ENCODE measurements at places on chromosomes 13 and 19. TPM values are rescaled to one million over a fixed set of nuclear protein-coding genes. Genes with fewer than 3 reads are reported as not detected.

GRCh38 chr19:19297759-19298158 lies 22.6 kb downstream of the SUGP1 start:
- peaks cover 36% of the 10 kb centered on the region for H3K36me3 ChIP-seq
- no peak overlapping the region for H3K27ac ChIP-seq
- no peaks in the 10 kb centered on the region for H3K4me1 ChIP-seq
- H3K27me3 ChIP-seq: no peaks in the 10 kb centered on the region

DNA sequence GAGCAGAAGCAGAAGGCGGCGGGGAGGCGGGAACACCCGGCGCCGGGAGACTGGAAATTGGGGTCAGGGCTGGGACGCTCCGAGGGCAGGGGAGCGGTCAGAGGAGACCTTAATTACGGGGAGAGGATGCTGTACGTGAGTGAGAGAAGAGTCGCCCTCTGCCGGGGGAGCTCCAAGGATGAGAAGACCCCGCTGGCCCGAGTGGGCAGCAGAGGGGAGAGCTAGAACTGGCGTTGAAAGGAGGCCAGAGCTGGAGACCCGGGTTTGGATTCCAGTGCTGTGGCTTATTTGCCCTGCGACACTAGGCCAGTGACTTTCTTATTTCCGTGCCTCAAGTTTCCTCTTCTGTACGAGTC lies 536 bp downstream of the FAM32A start:
- H3K27ac ChIP-seq: peak overlapping the region; percentile 87
- peaks cover 4% of the 10 kb centered on the region for H3K4me1 ChIP-seq
- no peaks in the 10 kb centered on the region for H3K27me3 ChIP-seq
- peaks cover 21% of the 10 kb centered on the region for H3K36me3 ChIP-seq

DNA sequence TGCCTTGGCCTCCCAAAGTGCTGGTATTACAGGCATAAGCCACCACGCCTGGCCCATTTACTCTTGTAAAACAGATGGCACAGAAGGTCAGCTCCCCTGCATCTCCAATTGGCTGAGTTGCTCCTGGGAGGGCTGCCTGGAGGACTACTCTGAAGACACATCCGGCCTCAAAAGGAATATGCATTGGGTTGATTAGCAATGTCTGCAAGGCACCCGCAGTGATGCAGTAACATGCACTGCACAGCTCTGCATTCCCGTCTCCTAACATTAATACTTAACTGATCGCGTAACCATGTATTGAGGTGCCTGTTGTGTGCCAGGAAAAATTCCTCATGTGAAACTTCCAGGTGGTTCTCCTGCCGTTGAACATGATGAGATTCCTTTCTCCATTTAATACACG lies 5.0 kb downstream of the ELAVL3 start:
- peaks cover 11% of the 10 kb centered on the region for H3K4me1 ChIP-seq
- H3K36me3 ChIP-seq: no peaks in the 10 kb centered on the region
- no peak for DNase-seq
- H3K27ac ChIP-seq: no peak overlapping the region
- peaks cover 12% of the 10 kb centered on the region for H3K27me3 ChIP-seq
- H3K4me3 ChIP-seq: no peak overlapping the region

- DNase-seq: no peak
- no peaks in the 10 kb centered on the region for H3K27me3 ChIP-seq
- no peak overlapping the region for H3K27ac ChIP-seq
- peaks cover 25% of the 10 kb centered on the region for H3K4me1 ChIP-seq
- no peaks in the 10 kb centered on the region for H3K36me3 ChIP-seq
Measured at GRCh38 chr13:114068656-114069318, 63.6 kb downstream of the RASA3 start.

DNA sequence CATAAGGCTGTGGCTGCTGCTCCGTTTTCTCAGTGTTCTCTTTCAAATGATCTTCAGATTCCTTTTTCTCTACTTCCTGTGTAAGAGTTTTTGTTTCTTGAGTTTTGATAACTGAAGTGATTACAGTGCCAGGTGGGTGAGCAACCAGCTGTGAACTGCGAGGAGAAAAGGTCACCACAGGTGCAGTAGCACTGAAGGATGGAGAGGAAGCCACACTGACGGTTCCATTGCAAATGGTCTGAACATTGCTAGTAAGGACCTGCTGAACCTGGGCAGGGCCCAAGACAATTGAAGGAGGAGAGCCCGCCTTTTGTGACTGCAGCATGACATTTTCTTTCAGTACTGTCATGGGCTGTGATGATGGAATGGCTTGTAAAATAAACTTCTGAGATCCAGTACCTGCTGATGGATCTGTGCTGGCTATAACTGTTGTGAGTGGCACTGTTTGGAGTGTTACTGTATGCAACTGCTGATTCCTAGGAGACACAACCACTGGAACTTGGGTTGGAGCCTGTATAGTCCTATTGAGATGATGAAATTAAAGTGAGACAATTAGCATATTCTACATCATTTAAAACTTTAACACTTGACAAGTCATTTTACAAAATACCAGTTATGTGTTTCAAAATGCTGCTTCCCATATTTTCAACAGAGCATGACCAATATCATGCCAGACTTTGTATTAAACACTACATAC lies 85.5 kb downstream of the ELF1 start:
- no peaks in the 10 kb centered on the region for H3K27me3 ChIP-seq
- H3K36me3 ChIP-seq: peaks cover 13% of the 10 kb centered on the region
- H3K4me1 ChIP-seq: no peaks in the 10 kb centered on the region
- H3K27ac ChIP-seq: no peak overlapping the region
- no peak for DNase-seq

DNA sequence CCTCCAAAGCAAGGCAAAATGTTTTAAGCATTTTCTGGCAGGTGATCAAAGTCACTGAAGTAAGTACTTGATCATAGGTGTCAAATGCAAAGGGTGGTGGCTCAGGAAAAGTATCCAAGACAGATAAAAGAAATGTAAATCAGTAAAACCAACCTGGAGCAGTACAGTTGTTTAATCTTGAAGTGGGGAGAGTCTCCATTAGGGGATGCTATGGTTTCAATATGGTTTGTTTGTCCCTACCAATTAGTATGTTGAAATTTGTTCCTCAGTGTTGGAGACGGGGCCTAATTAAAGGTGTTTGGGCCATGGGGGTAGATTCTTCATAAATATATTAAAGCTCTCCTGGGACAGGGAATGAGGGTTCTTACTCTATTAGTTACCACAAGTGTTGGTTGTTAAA lies 1781.7 kb upstream of the PRR20A start:
- H3K4me1 ChIP-seq: no peaks in the 10 kb centered on the region
- H3K4me3 ChIP-seq: no peak overlapping the region
- no peaks in the 10 kb centered on the region for H3K27me3 ChIP-seq
- H3K36me3 ChIP-seq: no peaks in the 10 kb centered on the region
- DNase-seq: no peak
- no peak overlapping the region for H3K27ac ChIP-seq

DNA sequence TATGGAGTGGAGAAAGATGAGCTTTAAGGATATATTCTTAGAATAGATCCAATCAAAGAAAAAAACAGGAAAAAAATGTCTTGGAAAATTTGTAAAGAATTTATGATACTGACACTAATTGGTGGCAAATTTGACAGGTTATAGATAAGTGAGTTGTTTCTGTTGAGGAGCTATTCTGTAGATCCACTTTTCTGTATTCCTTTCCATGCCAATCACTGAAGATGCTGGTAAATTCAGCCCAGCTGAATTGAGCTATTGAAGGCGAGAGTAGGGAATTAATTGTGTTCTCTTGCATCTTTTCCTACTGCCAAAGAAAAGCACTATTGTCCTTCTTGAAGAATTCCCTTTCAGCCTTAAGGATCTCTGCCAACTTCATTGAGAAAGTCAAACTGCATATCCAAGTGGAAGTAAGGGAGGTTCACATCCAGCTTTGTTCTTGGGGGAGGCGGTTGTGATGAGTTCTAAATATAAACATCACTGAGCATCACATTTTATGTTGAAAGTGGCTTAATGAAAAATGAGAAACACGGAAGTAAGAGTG lies 113.1 kb downstream of the PCDH9 start:
- no peak for DNase-seq
- H3K4me3 ChIP-seq: no peak overlapping the region
- H3K27me3 ChIP-seq: no peaks in the 10 kb centered on the region
- H3K4me1 ChIP-seq: no peaks in the 10 kb centered on the region
- no peak overlapping the region for H3K27ac ChIP-seq

- no peaks in the 10 kb centered on the region for H3K4me1 ChIP-seq
- H3K27me3 ChIP-seq: no peaks in the 10 kb centered on the region
- H3K4me3 ChIP-seq: no peak overlapping the region
- DNase-seq: no peak
- H3K36me3 ChIP-seq: peaks cover 12% of the 10 kb centered on the region
- no peak overlapping the region for H3K27ac ChIP-seq
Measured at GRCh38 chr19:52542984-52543664, 15.7 kb downstream of the ZNF808 start.

DNA sequence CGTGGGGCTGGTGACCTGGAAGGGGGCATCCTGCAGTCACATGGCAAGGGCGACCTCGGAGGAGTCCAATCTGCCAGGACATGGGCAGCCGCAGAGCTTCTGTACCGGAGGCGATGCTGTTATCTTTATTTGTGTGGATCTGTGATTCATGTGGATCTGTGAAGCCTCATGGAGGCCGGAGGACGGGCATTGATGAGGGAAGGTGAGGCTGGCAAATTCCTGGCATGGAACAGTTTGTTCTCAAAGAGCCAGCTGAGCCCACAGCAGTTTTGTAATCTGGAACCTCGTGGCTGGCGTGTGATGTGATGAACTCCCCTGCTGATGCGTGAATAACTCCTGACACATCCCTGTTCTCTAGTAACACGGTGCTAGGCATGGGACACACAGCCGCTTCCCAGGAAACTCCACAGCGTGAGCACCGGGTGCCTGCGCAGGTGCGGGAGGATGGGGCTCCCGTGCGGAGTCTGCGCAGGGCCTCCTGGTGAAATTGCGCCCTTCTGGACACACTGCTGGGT lies 40.4 kb downstream of the ATP11A start:
- no peaks in the 10 kb centered on the region for H3K36me3 ChIP-seq
- no peak overlapping the region for H3K4me3 ChIP-seq
- DNase-seq: no peak
- H3K27ac ChIP-seq: no peak overlapping the region

DNA sequence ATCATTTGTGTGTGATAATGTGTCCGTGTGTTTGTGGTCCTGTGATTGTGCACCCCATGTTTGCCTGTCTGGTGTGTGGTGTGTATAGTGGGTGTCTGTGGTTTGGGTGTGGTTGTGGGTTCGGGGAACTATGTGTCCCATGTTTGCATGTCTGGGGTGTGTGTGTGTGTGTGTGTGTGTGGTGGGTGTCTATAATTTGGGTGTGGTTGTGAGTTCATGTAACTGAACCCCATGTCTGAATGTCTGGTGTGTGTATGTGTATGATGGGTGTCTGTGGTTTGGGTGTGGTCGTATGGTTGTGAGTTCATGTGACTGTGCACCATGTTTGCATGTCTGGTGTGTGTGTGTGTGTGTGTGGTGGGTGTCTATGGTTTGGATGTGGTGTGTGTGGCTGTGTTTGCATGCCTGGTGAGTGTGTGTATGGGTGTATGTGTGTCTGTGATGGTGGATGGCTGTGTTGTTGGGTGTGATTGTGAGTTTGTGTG lies 11.1 kb upstream of the NFIX start:
- H3K4me1 ChIP-seq: peaks cover 6% of the 10 kb centered on the region
- no peak overlapping the region for H3K4me3 ChIP-seq
- H3K36me3 ChIP-seq: no peaks in the 10 kb centered on the region

DNA sequence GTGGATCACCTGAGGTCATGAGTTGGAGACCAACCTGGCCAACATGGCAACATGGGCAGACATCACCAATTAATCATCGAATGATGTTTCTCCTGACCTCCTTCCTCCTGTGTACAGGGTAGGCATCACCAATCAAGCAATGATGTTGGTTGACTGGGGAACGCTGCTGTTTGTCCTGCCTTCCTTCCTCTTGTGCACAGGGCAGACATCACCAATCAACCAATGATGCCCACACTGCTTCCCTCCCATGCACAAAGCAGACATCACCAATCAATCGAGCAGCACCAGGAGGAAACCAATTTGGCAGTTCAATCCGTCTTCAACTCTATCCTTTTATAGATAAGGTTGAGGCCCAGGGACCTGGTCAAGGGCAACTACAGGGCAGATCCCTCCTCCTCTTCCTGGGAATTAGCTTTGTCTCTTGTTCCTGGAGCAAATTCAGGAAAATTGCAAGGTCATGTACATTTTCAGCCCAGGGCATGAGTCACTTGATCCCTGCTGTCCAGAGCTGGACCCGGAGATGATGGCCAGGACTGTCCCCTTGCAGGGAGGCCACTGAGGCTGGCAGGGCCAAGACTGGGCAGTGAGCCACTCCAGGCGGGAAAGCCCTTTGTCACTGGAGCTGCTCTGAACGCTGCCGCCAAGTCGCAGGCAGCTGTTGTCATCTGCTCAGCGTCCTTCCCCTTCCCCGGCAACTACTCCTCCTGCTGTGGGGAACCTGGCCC lies 5.3 kb upstream of the CSNK1G2 start:
- H3K36me3 ChIP-seq: no peaks in the 10 kb centered on the region
- no peak overlapping the region for H3K27ac ChIP-seq
- DNase-seq: peak; percentile 51
- H3K4me3 ChIP-seq: no peak overlapping the region

The KLK4 gene
- not detected for total RNA-seq

The PET100 gene
- 130 TPM for total RNA-seq

The OSCAR gene
- total RNA-seq: 0.61 TPM

The WDR87 gene
- not detected for total RNA-seq

The IL11 gene
- total RNA-seq: 0.42 TPM

The ONECUT3 gene
- total RNA-seq: not detected

The WDR62 gene
- total RNA-seq: 40.4 TPM

Measured in A673 (cell line).